Activated CD8-positive, alpha-beta T cell treated with anti-CD3 and anti-CD28 coated beads, Interleukin-2, amount 10 ng/mL, durations not matched to agents 7 days and 5 days (primary cell): ENCODE measurements at places on chromosomes 2 and 18.

- no peak overlapping the region for H3K4me3 ChIP-seq
- no peaks in the 10 kb centered on the region for H3K36me3 ChIP-seq
- no peaks in the 10 kb centered on the region for H3K27me3 ChIP-seq
- no peak overlapping the region for H3K27ac ChIP-seq
- no peaks in the 10 kb centered on the region for H3K4me1 ChIP-seq
Observed at GRCh38 chr18:31255953-31256352, 62.0 kb upstream of the DSG1 start.

DNA sequence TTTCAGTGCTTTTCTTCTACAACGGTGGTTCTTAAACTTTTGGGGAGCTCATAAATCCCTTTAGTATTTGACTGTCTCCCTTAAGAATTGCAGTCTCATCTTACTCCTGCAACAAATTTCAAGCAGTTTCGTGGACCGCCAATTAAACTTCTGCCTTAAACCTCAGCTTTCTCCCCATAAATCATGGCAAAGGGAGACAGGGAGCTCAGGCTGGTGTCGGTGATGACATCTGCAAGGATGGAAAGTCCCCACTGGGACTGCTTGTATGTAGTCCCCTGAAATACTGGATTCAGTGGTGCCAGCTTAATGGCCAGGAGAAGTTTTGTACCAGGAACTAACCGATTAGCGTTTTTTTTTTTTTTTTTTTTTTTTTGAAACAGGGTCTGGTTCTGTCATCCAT lies 148.7 kb upstream of the ITGA6 start:
- H3K4me1 ChIP-seq = peaks cover 5% of the 10 kb centered on the region
- H3K4me3 ChIP-seq = no peak overlapping the region
- no peak overlapping the region for H3K27ac ChIP-seq
- no peak for DNase-seq
- peaks cover 6% of the 10 kb centered on the region for H3K27me3 ChIP-seq

DNA sequence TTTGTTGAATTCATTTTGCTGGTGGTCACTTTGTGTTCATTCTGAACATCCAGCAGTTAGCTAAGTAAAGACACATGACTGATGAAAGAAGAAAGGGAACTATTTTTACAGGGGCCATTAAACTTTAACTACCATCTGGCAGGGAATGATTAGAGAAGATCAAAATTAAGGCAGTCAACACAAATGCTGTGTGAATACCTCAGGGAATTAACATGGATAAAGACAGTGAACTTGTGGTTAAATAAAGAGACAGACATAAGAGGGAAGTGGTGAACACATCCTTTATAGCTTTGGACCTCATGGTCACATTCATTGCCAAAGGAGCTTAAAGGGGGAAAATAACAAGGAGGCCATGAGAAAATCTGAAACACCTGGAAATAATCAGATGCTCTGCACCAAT lies 52.6 kb upstream of the ATP5MC3 start:
- H3K27me3 ChIP-seq = peaks cover 4% of the 10 kb centered on the region
- H3K4me1 ChIP-seq = peaks cover 8% of the 10 kb centered on the region
- DNase-seq = no peak

DNA sequence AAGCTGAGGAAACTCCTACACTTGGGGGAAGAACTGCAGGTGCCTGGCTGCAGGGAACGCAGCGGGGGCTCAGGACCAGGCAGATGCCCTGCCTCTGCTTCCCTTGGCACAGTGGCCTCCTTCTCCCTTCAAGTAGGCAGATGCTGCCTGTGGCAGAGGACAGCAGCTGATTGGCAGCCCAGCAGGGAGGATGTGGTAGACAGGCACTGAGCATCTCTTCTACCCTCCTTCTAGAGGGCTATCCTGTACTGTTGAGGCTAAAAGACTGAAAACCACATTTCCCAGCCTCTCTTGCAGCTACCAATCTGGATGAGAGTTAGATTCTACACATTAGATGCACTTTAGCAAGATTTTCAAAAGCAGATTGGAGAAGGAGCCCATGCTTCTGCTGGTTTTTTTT lies 105.7 kb downstream of the MSH2 start:
- peaks cover 25% of the 10 kb centered on the region for H3K36me3 ChIP-seq
- no peak for DNase-seq
- no peaks in the 10 kb centered on the region for H3K27me3 ChIP-seq
- H3K4me1 ChIP-seq = peaks cover 21% of the 10 kb centered on the region

GRCh38 chr18:53952700-53953099 lies 271.8 kb downstream of the MBD2 start:
- H3K4me3 ChIP-seq = no peak overlapping the region
- H3K27me3 ChIP-seq = no peaks in the 10 kb centered on the region
- H3K27ac ChIP-seq = no peak overlapping the region

DNA sequence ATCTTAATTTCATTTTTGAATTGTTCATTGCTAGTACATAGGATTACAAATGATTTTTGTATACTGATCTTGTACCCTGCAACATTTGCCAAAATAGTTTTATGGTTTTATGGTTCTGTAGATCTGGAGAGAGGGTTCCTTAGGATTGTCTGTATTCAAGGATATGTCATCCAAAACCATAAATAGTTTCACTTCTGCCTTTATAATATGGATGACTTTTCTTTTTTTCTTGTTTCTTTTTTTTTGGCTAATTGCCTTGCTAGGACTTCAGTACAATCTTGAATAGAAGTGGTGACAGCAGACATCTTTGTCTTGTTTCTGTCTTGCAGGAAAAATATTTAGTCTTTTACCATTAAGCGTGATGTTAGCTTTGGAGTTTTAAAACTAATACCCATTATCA lies 383.9 kb upstream of the HS6ST1 start:
- H3K36me3 ChIP-seq = no peaks in the 10 kb centered on the region
- H3K27ac ChIP-seq = no peak overlapping the region
- H3K4me3 ChIP-seq = no peak overlapping the region
- no peak for DNase-seq

GRCh38 chr2:206527153-206527552 lies 83.8 kb downstream of the ADAM23 start:
- no peaks in the 10 kb centered on the region for H3K36me3 ChIP-seq
- peaks cover 20% of the 10 kb centered on the region for H3K27me3 ChIP-seq
- H3K4me1 ChIP-seq = peaks cover 11% of the 10 kb centered on the region
- no peak for DNase-seq
